ENCODE measurements at places on chromosomes 1 and 21.
A peak's percentile ranks its signal among the peaks of the same experiment; 100 is the strongest.

- peak; percentile 76 for DNase-seq
Measured at GRCh38 chr1:218164111-218164929, 120.8 kb upstream of the RRP15 start.

- DNase-seq, result peak; percentile 46
Measured at GRCh38 chr1:9595156-9595967, 6.7 kb downstream of the TMEM201 start.

DNA sequence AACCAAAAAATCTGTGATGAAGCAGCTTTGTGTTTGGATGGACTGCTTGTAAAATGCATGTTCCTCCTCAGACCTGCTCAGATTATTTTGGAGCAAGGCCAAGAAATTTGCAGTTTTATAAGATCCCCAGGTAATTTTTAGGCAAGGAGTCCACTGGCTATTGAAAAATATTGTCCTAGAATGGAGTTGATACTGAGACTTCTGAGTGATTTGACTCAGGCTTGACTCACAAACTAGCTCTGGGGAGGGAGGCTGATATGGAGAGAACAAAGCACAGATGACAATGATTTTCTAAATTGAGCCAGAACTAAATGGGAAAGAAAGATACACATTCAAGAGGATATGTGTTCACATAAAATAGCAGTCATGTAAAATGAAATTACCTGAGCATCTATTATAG, 36.7 kb downstream of the AGL start:
- no peak for DNase-seq

- no peak for DNase-seq
Measured at GRCh38 chr21:37912616-37913015, 3.6 kb downstream of the KCNJ6 start.

- DNase-seq, result no peak
Measured at GRCh38 chr1:109689844-109690405, 2.3 kb downstream of the GSTM1 start.

GRCh38 chr1:32221980-32222755, at the start of the genes EIF3I and TMEM234:
EIF3I (plus strand) TSS chr1:32222407; CDS start chr1:32222442, 35 bp downstream.
TMEM234 (minus strand) TSS chr1:32222353; CDS start chr1:32222322, 31 bp downstream.
- DNase-seq, result peak; percentile 94

DNA sequence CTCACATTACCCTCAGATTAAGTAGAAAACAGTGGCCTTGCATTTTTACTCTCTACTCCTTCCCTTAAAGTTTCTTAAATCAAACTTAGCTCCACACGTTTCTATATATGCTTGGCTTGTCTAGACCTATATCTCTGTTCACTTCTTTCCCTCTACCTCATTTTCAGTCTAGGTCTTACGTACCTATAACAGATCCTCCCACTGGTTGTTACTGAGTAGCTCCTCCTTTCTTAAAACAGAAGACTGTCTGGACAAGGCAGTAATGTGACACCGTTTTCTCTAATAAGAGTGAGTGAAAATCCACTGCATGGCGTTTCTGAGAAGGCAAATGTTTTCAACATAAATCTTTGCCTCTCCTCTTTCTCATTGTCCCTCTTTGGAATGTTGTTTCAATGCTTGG, 211.7 kb upstream of the POGK start:
- no peak for DNase-seq

DNA sequence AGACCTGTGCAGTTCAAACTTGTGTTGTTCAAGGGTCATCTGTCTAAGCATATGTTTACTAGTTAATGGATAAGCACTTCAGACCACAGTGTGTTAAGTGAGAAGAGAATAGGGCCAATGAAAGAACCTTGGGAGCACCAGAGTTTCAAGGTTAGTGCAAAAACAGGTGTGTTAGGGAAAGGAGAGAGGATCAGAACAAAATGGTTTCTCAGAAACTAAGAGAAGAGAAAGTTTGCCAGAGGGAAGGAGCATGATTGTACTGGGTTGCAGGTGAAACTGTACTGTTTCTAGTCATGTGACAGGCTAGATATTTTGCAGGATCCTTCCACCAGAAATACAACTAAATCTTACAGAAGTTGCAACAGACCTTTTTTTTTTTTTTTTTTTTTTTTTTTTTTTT, 23.3 kb downstream of the RPRD2 start:
- no peak for DNase-seq

Measured in D341Med (cell line).